Bronchial epithelial cell (primary cell): ENCODE measurements at places on chromosomes 11 and 22.

GRCh38 chr11:776561-777287 lies 563 bp downstream of the GATD1 start:
- DNase-seq = no peak

- DNase-seq = no peak
These were observed 72.7 kb upstream of the ARFGAP3 start for GRCh38 chr22:42929838-42930155.

- DNase-seq = peak; percentile 45
These were observed 15.8 kb upstream of the EHD1 start for GRCh38 chr11:64894070-64894811.

DNA sequence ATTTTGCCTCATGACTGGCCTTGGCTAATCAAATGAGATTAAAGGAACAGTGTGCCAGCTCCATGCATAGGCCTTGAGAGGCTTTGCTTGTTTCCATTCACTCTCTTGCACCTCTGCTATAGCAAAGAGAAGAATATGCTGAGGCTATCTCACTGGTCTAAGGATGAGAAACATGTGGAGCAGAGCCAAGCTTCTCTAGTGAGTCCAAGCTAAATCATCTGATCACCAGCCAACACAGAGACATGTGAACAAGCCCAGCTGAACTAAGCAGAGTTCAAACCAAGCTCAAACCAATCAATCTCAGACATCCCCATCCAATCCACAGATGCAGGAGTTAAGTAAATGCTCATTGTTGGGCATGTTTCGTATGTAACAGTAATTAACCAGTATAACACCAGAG lies 69.4 kb upstream of the API5 start:
- DNase-seq = no peak

GRCh38 chr22:38051900-38052862 lies 5.0 kb upstream of the PICK1 start:
- peak; percentile 29 for DNase-seq

GRCh38 chr11:101848262-101848661 lies 66.5 kb upstream of the CEP126 start:
- DNase-seq = peak; percentile 34

DNA sequence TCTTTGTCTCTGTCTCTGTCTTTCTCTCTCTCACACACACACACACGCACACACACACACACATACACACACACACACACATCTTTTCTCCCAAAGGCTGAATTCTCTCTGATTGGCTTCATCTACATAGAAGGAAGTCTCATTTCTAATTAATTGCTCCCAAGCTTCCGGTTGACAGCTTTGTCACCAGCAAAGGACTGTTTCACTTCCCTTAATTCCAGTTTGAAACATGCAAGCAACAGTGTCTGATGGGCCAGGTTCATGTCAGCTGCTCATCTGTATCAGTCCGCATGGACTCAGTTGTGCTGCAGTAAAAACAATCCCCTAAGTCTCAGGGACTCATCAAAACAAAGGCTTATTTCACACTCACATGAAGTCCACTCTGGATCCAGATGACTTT lies 16.2 kb upstream of the PVALB start:
- no peak for DNase-seq

GRCh38 chr11:33089776-33090175 lies 50.4 kb downstream of the TCP11L1 start:
- DNase-seq = peak; percentile 21

DNA sequence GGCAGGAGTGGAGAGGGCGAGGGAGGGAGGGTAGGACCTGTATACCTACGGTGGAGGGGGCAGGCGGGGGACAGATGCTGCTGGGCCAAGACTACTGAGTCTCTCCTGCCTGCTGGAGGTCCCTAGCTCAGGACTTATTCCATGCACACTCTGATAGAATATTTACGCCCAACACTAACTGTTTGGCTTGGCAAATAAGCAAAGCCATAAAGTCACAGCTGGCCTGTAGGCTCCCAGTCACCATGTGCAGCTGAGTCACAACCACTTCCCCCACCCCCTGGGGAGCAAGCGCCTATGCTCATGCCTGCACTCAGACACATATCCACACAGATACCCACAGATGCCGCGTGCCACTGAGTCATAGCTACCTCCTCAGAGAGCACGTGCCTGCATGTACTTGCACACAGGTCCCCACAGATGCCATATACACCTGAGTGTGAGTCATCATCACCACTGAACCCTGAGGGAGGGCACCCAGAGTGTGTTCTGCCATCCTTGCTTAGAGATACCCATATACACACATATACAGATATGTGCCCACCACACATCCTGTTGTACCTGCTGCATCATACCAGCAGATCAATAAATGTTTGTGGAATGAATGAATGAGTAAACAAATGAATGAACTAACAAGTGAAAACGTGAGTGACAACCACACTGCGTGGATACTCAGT lies 95.8 kb downstream of the SWAP70 start:
- DNase-seq = peak; percentile 100

- no peak for DNase-seq
These were observed 20.3 kb downstream of the AP2A2 start for GRCh38 chr11:945986-946385.

DNA sequence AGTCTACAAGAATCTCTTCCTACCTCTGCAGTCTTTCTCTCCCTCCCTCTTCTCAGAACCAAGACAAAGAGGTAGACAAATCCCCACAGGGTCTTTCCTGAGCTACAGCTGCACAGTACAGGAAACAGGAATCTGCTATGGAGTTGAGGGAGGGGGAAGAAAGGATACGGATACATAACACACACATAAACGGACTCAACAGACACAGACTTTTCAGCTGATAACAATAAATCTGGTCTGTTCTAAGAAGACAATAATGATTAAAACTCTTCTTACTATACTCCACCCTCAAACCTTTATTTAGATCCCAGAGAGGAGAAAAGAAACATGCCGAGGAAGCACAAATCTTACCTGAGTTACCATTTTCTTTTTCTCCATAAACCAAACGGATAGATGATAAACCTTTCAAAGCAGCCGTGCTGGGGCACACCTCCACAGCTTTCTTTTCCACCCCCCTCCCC lies 122.2 kb downstream of the APOL5 start:
- peak; percentile 52 for DNase-seq
